ENCODE measurements at places on chromosomes 2 and 18.

- DNase-seq: no peak
These were observed 79.8 kb upstream of the NOSTRIN start for GRCh38 chr2:168722592-168722991.

- no peak for DNase-seq
These were observed 126.4 kb downstream of the CACNB4 start for GRCh38 chr2:151972241-151973012.

DNA sequence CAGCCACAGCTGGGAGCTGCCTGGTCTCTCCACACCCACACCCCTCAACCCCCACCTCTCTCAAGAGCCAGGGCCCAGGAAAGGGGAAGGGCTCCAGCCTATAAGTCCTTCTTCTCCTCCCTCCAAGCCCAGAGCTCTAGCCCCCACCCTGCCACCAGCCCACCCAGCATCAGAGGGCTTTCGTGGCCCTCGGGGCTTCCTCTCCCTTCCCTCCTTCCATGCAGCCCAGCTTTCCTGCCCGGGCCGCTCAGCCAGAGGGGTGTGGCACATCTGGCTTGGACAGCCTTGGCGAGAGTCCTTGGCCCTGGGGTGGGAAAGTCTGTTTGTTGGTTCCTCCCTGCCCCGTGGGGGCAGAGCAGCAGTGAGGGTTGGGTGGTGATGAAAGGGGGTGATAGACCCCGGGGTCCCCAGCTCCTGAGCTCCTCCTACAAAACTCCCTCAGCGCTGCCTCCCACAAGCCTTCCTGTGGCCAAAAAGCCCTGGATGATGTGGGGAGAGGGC, 7.0 kb downstream of the TNS1 start:
- no peak for DNase-seq

- no peak for DNase-seq
These were observed 119.7 kb upstream of the ETAA1 start for GRCh38 chr2:67277450-67277849.

DNA sequence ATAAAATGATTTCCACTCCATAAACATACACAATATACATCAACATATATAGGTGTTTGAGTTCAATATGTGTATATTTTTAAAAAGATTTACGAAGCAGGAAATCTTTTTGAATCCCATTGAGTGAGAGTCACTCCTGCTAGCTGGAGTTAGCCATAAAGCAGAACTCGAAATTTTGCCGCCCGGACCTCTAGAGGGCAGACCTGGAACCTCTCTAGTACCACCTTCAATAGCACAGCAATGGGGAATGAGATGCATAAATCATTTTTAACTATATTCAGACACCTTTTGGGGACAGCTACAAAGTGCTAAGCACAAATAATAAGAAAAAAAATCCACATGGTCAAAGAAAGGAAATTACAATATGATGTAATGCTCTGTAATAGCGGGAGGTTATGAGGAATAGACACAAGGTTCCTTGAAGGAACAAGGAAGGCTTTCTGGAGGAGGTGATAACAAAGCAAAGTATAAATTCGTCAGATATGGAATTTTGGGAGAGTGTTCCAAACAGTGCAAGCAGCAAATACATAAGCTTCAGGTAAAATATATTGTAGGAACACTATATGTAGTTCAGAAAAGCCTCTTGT, 533.4 kb downstream of the ERBB4 start:
- DNase-seq: peak; percentile 29

Measured in A549 (cell line).